ENCODE measurements at places on chromosomes 5 and 9.

- DNase-seq = no peak
Measured at GRCh38 chr5:91361055-91361701, 21.9 kb downstream of the ARRDC3 start.

GRCh38 chr5:52452098-52452497 lies 335.6 kb upstream of the ITGA1 start:
- no peak for DNase-seq

DNA sequence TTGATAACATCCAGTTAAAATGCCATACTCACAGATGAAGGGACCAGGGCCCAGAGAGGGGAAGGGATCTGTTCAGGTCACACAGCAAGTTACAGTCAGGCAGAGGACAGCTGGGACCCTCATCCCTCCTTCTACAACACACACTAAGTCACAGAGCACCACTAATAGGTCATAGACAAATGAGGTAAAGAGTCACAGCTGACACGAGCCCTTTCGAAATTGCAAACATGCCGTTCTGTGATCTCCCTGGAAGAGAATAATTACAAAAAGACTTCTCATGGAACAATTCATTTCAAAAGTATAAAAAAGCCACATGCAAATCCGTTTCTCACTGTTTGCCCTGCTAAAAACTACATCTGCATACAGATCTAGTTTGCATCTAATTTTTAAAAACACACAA lies 15.5 kb downstream of the IGFBPL1 start:
- DNase-seq = no peak

DNA sequence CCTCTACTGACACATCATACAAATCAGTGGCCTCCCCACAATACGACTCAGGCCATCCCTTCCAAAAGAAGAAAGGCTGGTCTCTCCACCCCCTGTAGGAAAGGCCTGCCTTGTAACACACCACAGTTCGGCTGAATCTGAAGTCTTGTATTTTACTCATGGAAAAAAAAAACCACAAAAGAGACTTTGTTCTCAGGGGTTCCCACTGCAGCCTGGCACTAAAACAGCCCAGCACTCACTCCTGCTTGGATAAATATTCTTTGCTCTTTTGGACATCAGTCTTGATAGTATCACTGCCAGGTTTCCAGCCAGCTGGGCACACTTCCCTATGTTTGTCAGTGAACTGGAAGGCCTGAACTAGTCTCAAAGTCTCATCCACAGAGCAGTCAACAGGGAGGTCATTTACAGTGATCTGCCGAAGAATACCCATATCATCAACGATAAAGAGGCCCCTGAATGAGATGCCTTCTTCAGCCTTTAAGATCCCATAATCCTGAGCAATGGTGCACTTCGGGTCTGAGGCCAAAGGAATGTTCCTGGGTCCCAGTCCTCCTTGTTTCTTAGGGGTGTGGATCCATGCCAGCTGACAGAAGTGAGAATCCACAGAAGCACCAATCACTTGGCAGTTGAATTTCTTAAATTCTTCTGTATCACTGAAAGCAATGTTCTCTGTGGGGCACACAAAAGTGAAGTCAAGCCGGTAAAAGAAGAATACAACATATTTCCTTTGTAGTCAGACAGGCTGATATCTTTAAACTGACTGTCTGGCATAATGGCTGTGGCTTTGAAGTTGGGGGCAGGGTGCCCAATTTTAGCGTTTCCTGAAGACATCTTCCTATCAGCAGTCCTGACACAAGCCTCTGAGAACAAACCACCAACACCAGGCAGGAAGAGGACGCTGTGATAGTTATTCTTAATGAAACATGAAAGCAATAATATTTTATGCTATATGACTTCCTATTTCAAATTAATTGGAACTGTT lies 198.1 kb downstream of the LURAP1L start:
- no peak for DNase-seq

GRCh38 chr5:100890461-100891008 lies 12.5 kb downstream of the ST8SIA4 start:
- DNase-seq = no peak

- no peak for DNase-seq
Measured at GRCh38 chr9:89659473-89659872, 54.7 kb downstream of the GADD45G start.

DNA sequence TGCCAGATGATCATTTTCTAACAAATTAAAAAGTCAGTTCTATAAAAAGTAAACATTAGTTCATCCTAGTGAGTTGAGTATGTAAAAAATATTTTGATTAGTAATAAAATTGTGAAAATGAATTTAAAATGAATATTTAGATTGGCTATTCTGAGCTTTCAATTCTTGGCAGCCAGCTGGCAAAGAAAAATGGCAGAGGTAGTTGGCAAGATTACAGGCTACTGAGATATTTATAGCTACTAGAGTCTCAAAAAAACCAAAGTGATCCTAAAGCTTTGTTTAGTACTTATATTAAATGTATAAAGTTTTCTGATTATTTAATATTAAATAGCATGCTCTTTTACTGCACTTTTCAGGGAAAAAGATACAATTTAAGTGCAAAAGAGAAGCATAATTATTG lies 25.0 kb downstream of the SGTB start:
- no peak for DNase-seq

GRCh38 chr5:65152131-65152530 lies 329.6 kb downstream of the ADAMTS6 start:
- DNase-seq = no peak

- no peak for DNase-seq
Measured at GRCh38 chr5:171207256-171207847, 101.7 kb upstream of the TLX3 start.

- DNase-seq = no peak
Measured at GRCh38 chr5:17269201-17269600, 51.8 kb downstream of the BASP1 start.

GRCh38 chr5:68429510-68429909 lies 214.0 kb downstream of the PIK3R1 start:
- DNase-seq = no peak

GRCh38 chr5:97778451-97778850 lies 595.4 kb upstream of the RIOK2 start:
- no peak for DNase-seq

GRCh38 chr9:128494746-128495129 lies 9.8 kb upstream of the GLE1 start:
- no peak for DNase-seq

DNA sequence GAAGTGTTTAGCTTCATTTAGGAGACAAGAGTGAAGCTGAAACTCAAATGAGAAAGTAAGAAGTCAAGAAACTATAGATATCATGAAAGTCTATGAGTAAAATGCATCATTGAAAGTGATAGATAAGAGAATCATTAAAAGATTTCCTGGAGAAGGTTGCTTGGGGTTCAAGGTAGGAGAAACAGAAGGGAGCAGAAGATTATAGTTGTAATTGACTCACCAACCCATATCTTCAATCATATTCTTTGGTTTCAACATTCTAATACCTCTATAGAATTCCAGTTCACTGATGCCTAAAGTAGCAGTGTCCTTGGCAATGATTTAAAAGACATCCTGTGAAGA lies 365.7 kb upstream of the RIOK2 start:
- DNase-seq = no peak

GRCh38 chr5:112738191-112738560 lies 491 bp downstream of the APC start:
- no peak for DNase-seq

DNA sequence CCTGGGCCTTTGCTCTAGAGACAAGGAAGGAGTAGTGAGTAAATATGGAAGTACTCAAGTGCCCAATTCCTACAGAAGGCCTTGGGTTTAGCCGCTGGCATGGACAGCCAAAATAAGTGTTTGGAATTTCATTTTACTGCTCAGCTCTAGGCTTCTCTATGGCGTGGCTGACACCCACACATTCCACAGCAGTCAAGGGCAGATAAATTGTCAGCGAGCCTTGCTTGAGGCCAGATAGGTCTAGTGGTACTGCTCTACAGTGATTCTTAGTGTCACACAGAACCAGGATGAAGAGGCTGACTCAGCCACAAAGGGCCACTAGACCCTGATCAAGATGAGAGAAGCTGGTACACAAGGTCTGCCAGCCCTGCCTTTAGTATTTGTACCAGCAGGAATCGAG lies 111.0 kb upstream of the NFIB start:
- DNase-seq = no peak

- no peak for DNase-seq
Measured at GRCh38 chr5:10689391-10690081, 71.5 kb downstream of the DAP start.

DNA sequence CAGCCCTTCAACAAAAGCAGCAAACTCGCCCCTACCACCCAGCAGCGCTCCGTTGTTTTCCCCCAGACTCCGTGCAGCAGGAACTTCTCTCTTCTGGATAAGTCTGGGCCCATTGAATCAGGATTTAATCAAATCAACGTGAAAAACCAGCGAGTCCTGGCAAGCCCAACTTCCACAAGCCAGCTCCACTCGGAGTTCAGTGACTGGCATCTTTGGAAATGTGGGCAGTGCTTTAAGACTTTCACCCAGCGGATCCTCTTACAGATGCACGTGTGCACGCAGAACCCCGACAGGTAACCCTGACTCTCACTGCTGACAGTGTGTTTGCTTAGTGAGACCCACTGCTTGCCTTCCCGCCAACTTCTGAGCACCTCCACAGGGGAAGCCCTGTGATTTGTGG lies 81.8 kb downstream of the PRDM6 start:
- DNase-seq = no peak

- no peak for DNase-seq
Measured at GRCh38 chr5:20559845-20560244, 571.8 kb upstream of the CDH18 start.

DNA sequence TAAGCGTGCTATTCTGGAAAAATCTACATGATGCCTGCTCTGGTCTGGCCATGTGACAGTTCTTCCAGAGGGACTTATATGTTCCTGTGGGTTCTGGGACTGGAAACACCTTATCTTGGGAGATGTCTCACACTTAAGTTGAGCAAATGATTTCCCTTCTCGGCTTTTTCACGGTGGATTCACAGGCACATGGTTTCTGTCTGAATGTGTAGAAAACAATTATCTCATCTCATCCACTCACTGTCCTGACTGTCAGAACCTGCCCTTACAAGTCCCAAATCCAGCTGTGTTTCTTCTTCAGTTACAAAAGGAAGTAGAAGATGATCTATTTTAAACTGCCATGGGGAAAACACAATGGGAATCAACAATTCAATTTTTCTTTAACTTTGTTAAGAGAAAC lies 184.0 kb downstream of the SYK start:
- DNase-seq = no peak

DNA sequence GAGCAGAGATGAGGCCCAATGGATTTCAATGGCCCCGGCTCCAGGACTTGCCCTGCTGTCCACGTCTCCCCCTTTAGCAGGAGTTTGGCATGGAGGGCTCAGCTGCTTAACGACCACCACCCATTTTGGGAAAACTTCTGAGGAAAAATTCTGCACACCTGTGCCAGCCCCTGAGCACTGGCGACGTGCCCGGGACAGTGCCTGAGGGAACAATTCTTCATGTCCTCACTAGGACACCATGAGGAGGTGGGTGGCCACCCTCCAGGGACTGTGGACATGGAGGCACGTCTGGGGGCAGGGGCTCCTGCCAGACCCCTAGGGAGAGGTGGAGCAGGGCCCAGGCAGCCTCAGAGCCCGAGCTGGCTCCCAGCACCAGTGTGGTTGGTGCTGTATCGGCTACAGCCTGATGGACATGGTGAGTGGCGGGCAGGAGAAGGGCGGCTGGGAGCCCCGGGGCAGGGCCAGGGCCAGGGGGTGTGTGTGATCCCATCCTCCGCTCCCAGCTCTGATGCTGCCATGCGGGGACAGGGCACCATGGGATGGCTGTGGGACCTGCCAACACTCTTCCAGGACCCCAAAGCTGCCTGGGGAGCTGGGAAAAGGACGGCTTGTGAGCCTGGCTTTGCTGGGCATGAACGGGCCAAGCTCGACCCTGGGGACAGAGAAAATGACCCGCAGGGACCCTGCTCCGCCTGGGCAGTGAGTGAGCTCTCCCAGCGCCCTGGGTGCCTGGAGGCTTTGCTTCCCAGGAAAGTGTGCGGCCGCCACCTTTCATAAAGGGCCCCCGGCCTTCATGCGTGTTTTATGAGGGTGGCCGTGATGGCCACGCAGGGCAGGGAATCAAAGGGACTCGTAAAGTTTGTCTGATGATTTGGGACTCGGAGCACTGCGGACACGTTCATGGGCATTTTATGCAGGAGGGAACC lies 3.6 kb upstream of the QSOX2 start:
- no peak for DNase-seq

DNA sequence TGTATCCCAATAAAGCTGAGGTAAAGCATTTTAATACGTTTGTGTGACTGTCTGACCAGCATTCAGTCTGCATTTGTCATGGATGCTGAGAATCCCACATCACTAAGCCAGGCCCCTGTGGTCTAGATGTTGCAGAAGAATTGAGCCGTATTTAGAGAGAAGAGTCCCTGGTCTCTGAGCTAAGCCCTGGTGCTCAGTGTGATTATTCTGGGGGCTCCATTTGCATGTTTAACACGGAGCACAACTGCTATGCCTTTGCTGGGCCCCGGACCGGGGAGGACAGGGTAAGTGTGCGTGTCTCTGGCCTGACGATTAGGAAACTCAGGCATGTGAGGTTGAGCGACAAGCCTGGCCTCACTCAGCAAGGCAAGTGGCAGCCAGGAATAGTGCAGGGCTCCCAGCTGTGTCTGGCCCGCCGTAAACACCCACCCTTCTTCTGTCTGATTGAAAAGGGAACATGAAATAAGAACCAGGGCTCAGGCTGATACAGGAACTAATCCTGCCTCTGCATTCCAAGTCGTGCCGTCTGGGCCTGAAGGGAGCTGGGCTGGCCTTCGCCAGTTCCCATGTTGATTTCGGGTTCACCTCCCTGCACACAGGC lies 22.3 kb downstream of the FAM78A start:
- DNase-seq = no peak

DNA sequence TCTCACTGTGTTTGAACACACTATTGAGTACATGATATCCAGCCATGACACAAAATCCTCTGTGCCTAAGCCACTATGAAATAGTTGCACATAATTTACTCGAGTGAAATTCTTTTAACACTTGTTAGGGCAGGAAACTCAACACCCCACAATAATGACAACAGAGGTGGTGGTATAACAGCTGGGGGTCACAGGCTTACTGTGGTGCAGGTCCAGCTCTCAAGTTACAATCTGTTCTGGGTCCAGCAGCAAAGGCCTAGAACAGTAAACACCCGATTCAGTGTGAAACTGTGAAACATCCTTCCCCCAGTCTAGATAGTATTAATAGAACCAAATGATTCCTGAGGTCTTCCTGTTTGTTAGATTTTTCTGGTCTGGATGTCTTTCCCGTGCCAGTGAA lies 102.9 kb upstream of the APC start:
- no peak for DNase-seq

- DNase-seq = no peak
Measured at GRCh38 chr9:130150779-130151382, 21.3 kb upstream of the NCS1 start.

GRCh38 chr9:127448112-127448805 lies 2.9 kb downstream of the RPL12 start:
- no peak for DNase-seq

- no peak for DNase-seq
Measured at GRCh38 chr9:99189887-99190596, 31.7 kb downstream of the ALG2 start.

DNA sequence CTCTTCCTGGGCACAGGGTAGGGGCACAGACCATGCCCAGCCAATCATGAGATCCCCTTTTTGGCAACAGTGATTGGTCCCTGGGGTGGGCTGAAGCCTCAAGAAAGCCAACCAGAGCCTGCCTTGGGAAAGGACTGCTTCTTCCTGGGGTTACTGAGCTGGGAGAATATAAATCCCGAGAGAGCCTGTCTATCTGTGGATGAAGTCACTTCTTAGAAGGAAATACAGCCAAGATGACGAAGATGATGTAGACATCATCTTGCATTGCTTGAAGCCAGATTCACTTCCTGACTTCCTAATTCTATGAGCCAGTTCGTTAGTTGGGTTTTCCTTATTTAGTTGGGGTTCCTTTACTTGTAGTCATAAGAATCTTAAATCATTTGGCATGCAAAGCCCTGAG lies 50.1 kb upstream of the PWWP2A start:
- no peak for DNase-seq

All from CD4-positive, alpha-beta T cell treated with Interleukin-15 for 1 hour (primary cell).